ENCODE measurements at places on chromosomes 3 and 15.

DNA sequence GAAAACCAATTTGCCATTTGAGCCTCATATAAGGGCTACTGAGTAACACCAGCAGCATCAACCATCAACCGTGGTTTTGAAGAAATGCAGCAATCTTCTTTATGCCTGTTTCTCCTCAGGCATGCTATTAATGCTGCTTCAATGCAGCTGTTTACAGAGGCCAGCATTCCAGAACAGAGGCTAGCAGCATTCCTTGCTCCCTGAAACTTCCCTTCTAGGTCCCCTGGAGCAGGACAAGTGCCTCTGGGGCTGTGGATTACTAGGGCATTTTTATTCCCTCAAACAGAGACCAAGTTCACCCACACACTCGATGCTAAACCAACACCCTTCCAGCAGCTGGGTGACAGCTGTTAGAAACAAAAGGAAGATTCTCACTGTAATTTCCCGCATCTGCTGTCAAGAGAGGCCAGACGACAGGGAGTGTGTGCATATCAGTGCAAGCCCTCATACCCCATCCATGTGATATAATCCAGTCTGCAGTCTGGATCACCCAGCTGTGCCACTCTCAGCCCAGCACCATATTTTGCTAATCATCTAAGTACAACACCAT lies 57.5 kb downstream of the HOMER2 start:
- DNase-seq, result peak; percentile 28

- DNase-seq, result peak; percentile 64
Measured at GRCh38 chr15:81126892-81127291, 7.2 kb upstream of the CFAP161 start.

DNA sequence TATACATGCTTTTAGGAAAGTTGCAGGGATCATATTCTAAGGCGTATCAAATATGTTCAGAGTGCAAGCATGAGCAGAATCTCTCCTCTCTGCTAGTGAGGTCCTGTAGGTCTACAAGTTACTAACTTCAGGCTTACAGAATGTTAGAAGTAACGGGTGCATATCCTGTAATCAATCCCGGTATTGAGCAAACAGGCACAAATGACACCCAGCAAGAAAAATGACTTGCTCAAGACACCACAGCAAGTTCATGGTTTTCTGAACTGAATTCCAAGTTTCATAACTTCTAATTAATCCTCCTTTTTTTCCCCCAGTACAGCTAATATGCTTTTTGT lies 353.9 kb upstream of the TPRG1 start:
- DNase-seq, result no peak

- no peak for DNase-seq
Measured at GRCh38 chr3:130687327-130687726, 59.3 kb downstream of the PIK3R4 start.

GRCh38 chr3:152328841-152329240 lies 60.1 kb downstream of the MBNL1 start:
- DNase-seq, result peak; percentile 84

DNA sequence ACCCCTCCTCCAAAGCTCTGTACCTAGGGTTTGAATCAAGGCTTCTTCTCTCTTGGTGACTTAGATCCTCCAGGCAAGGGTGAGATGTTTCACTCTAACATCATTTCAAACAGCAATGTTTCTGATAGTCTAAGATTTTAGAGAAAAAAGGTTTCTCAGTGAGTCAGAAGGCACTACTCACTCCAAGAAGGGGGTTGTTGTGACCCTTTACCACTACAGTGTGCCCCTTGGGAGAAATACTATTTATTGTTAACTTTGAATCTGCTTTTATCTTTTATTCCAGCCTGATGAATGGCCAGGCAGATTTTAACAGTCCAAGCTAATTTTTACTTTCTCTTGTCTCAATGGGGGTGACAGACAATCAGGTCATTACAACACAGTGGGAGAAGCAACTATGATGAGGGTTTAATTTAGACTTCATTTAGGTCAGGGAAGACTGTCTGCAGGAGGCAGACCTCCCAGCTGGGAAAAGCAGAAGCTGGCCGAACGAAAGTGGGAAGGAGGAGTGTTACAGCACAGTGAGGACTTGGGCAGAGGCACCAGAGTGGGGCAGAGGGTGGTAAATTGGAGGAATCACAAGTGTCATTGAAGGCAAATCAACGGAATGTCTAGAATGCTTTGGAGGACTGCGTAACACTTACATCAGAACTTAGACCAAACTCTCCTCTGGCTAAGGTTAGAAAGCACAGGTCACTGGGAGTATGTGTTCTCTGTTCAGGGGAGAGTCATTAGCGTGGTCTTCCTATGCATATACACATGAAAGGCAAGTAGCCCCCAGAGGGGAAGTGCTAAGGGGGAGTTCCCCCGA lies 21.2 kb downstream of the ZNF860 start:
- peak; percentile 59 for DNase-seq

DNA sequence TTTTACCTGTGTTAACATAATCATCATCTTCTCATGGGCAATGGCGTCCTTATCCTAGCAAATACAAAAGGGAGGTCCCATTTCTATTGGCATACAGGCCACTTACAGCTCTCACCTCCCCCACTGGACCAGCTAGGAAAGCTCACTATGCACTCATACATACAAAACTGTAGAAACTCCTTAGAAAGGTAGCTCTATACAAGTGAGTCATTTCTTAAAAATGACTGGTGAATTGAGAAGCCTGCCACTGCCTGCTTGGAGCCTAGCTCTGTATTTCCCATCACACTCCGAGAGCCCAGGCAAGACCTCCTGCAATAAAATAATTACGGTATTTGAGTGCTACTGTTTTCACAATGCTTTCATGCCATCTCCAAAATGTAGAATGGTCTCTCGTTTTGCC lies 321.8 kb downstream of the ULK4 start:
- peak; percentile 6 for DNase-seq

DNA sequence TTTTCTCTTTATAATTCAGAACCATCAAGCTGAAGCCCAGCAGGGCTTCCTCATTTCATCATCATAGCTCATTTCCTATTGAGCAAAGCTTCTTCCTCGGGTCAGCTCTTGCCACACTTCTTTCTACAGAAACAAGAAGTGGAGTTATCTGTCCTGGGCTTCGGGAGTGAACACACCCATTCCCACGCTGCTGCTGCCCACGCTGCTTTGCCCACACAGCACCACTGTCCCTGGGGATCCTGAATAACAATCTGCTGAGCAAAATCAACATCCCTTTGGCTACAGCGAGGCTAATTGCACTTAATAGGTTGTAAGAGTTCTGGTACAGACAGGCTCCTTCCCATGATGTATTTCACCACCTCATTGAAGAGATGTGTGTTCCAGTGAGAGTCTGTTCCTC lies 23.7 kb downstream of the CEP19 start:
- DNase-seq, result peak; percentile 54

DNA sequence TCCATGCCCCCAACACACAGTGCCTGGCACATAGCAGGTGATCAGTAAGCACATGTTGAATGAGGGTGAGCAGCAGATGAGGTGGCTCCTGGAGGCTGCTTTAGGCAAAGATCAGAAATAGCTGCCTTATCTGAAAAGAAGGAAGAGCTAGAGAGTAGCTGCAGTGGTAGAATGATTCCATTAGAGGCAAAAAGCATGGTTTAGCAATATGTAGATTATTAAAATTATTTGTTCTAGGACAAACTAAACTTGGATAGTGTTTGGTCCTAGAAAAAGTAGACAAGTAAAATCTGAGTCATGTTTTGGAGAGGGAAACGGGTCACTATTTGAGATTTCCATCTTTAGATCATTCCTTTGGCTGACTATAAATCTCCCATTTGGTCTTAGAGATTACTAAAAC lies 32.1 kb downstream of the KIF7 start:
- no peak for DNase-seq

DNA sequence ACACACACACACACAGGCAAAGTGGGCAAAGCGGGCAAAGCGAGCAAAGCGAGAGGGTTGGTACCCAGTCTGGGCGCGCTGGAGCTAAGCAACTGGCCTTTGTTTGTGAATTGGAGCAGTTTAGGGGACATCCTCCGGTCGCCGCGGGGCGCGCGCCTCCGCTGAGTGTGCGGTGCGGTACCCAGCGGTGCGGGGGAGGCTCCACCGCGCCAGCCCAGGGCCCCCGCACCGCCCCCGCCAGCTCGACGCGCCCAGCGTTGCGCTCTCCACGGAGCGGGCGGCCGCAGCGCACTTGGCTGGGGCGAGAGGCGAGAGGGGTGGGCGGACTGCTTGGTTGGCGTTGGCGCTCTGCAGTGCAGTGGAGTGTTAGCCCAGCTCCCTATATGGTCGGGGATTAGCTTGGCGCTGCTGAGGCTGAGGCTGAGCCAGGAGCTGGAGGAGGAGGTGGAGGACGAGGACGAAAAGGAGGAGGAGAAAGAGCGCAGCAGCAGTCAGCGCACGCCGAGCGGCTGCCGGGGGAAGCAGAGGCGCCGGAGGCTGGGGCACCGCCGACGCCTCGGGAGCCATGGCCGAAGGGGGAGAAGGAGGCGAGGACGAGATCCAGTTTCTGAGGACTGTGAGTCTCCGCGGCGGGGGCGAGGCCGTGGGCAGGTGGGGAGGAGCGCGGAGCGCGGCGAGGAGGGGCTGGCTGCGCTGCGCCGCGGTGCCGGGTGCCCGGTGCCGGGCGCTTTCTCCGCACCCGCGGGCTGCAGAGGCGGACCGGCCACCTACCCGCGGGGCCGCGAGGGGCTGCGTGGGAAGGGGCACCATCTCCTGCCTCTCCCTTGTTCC lies at the start of gene RYR3:
RYR3 (plus strand) TSS at position 487 of the 831 bp plus-strand sequence; CDS start at position 566, 79 bp downstream.
- DNase-seq, result peak; percentile 12

DNA sequence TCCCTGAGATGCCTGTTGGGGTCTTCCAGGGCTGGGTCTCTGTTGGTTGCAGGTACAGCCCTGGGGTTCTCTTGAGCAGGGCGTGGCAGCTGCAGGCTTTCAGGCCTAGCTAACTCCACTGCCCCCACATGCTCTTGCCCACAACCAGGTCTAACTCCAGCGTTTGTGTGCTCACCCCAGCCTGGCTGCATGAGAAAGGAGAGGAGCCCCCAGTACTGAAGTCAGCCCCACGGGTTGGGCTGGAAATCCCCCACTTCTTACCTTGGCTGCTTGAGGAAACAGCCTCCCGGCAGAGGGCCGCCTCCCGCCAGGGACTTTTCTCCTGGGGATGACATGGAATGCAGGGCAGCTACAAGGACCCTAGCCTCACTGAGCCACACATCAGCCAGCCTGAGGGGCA lies 16.7 kb upstream of the DLL4 start:
- no peak for DNase-seq

DNA sequence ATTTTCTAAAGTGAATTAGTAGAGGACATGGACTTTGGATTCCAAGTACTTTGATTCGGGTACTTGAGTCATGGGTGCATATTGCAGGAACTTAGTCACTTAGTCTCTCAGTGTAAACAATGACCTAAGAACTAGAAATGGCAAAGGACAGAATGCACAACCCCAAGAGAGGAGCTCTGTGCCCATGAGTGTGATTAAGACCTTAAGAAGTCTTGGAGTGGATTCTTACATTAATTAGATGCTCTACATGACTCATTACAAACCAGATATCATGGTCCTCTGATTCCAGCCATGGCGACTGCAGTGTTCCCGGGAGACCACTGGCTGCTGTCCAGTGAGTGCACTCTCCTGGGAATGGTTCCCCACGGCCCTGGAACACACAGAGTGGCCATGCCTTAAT lies 251.5 kb downstream of the GABRG3 start:
- DNase-seq, result peak; percentile 78

DNA sequence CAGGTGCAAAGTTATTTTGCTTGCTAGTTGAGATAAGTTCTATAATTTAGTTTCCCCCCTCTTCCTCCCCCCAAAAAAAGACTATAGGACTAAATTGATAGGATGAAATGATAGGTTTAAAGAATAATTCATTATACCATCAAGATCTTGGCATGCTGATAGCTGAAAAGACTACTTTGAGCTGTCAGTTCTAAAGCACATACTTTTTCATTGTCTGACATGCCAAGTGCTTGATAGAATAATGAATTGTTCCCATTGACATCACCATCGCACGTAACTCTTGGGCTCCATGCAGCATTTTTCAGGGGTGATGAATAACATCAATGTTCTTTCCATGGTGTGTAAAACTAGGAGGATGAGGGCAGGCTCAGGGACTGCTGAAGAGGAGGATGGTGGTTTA lies 32.3 kb upstream of the TAFA4 start:
- no peak for DNase-seq

DNA sequence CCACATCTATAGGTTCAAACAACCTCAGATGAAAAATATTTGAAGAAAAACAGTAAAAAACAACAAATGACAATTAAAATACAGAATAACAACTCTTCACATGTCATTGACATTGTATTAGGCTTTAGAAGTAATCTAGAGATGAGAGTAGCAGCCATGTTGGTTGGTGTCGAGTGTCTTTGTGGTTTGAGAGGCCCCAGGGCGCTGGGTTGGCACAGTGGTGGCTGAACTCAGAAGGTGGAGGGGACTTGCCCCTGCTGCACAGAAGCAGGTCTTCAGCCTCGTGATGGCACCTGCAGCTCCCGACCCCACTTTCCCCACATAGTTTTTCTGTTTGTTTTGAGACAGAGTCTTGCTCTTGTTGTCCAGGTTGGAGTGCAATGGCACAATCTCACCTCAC lies 187.2 kb downstream of the OSBPL10 start:
- no peak for DNase-seq

DNA sequence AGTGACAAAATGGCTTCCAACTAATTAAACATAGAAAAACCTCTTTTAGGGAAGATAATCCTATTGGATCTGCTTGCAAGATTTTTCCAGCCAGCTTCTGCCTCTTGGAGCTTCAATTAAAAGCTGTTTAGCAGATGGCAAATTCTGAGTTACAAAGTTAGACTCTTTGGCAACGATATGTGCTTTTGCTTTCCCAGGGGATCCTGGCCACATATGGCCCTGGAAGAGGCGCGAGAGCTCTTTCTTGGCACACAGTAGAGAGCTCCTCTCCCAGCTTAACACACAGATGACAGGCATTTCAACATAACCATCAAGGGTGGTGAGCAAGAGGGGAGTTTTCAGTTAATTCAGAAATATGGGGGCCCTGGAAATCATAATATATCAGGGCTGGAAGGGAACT lies 41.6 kb upstream of the GALNT15 start:
- peak; percentile 88 for DNase-seq

- DNase-seq, result no peak
Measured at GRCh38 chr15:41890050-41890690, 3.7 kb downstream of the SPTBN5 start.

DNA sequence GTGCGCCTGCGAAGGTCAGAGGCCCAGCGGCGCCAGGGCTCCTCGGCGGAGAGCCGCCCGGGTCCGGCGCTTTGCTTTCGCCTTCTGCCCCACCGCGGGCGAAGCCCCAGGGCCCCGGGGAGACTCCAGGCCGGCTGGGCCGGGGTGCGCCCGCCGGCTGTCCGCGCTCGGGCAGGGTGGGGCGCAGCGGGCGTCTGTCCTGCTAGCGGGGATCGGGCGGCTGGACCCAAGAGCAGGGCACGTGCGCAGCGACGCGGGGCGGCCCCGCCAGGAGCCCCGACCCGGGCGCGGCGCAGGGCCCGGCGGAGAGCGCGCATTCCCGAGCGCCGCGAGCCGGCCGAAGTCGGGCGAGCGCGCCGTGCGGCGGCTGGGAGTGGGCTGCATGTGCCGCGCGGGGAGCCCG lies 569 bp upstream of the ALDH1A3 start:
- no peak for DNase-seq

DNA sequence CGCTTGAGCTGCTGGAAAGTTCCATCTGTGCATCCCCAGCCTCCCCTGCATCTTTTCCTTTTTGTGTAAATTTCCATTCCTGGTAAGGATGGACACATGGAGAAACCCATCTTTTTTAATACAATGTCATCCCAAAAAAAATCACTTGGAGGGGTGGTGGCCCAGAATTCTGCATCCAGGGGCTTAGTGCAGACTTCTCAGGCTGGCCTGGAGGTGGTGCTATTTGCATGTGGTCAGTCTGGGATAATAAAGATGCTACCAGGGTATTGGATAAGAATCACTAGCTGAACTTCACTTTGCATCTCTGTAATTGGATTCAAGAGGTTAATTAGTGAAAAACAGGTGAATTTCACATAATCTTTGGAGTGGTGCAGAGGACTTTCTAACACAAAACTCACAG lies 1.8 kb upstream of the ZSCAN2 start:
- peak; percentile 51 for DNase-seq

Measured in fibroblast of upper back skin (primary cell).